ENCODE measurements at places on chromosomes 3 and 15.

DNA sequence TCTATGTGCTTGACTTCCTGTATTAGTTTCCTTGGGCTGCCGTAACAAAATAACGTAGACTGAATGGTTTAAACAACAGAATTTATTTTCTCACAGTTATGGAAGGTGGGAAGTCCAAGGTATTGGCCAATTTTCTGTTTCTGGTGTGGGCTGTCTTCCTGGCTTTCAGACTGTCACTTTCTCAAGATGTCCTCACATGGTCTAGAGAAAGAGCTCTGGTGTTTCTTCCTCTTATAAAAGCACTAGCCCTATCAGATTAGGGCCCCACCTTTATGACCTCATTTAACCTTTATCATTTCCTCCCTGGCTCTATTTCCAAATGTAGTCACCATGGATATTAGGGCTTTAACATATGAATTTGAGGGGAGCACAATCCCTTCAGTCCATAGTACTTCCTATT, 54.6 kb downstream of the SPRED1 start:
- no peak for DNase-seq

DNA sequence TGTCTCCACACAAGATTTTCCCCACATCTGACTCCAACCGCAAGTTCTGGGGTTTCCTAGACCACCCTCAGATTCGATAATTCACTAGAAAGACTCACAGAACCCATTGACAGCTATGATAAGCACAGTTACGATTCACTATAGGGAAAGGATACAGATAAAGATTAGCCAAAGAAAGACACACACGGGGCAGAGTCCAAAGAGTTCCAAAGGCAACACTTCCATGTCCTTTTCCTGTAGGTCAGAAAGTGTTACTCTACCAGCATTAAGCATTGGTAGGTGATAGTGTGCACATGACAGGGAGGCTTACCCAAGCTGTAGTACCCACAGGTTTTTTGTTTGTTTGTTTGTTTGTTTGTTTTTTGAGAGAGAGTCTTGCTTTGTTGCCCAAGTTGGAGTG, 48.1 kb downstream of the PHLDB2 start:
- DNase-seq, result no peak

DNA sequence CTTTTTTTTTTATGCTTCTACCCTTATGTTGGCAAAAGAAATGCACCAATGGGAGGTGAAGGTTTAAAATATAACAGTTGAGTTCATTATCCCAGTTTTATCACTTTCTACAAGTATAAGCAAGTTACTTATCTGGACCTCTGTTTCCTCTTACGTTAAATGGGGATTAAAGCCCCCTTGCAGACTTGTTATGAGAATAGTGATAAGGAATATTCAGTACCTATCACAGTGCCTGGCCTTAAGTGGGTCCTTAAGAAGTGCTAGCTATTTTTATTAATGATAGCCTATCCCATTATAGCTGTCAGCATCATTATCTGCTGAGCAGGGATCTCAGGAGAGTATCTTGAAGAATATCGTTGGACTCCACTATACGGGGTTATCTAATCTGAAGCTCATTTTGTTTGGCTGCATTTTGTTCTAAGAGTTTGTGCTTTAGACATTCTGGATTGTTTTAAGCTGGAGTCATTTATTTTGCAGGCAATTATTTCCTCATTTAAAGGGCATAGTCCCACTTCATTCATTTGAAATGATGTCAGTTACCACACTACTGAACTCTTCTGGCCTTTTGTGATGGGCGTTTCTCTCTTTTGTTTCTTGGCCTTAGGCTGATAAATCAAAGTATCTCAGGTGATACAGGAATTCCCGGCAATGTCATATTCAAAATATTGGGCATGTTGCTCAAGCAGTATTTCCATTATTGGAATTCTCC, 28.8 kb downstream of the RAB8B start:
- DNase-seq, result no peak

DNA sequence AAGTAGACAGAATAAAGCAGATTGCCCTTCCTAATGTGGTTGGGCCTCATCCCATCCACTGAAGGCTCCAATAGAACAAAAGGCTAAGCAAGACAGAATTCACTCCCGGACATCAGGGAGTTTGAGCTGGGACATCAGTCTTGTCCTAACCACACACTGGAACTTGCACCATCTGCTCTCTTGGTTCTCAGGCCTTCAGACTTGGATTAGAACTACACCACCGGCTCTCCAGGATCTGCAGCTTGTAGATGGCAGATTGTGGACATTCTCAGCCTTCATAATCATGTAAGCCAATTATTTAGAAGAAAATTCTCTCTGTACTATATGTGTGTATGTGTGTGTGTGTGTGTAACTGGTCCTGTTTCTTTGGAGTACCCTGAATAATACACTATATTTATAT, 394.7 kb upstream of the LMCD1 start:
- DNase-seq, result no peak

- no peak for DNase-seq
Observed at GRCh38 chr3:157594413-157594812, 91.2 kb upstream of the VEPH1 start.

DNA sequence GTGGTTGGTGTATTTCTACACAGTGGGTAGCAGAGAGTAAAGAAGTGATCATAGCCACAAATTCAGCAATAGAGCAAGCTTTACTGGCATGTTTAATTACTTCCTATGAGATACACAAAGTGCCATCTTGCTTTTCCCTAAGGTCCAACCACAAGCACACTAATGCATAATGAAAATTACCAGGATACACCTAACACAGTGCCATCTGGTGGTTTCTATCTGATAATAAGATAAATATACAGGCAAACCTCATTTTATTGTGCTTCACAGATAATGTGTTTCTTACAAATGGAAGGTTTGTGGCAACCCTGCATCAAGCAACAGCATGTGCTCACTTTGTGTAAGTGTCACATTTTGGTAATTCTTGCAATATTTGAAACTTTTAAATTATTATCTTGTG, 223.0 kb downstream of the NSUN3 start:
- no peak for DNase-seq

GRCh38 chr15:58669108-58669507, 80.4 kb downstream of the ADAM10 start:
- no peak for DNase-seq

DNA sequence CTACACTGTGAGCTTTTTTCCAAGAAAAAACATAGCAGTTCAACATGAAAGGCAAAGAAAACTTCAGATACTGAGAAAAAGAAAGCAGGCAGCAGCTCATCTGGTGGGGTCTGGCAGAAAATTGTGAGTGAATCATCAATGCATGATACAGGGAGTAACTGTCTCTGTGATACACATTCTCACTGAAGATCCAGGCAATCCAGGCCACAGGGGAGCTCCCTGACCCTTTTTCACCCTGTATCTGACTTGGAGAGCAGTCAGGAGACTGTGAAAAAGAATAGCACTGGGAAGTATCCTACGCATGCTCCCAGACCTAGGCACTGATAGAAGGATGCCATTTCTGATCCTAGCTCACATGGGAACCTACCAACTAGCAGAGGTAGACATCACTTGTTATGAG, 269.8 kb downstream of the MBNL1 start:
- no peak for DNase-seq

DNA sequence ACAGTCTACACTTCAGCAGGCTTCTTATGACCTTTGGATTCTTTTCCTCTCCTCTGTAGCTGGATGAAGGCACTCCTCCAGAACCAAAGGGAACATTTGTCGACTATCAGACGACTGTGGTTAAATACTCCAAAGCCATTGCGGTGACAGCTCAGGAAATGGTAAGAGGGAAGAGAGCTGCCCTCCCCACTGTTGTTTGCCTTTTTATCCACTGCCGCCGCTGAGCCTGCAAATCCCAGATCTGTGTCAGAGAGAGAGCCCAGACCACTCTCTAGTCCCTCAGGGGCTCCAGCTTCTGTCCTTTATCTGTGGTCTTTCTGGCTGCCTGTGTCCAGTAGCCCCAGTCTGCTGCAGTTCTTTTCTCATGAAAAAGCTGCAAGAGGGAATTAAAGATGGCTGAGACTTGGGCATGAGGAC, 261.5 kb upstream of the TPM1 start:
- DNase-seq, result no peak

All from mesothelial cell of epicardium (in vitro differentiated cells).